Activated T-cell treated with anti-CD3 and anti-CD28 coated beads, Interleukin-2, amount 50 U/mL, for 1 hour (primary cell): ENCODE measurements at places on chromosomes 7 and 10.

DNA sequence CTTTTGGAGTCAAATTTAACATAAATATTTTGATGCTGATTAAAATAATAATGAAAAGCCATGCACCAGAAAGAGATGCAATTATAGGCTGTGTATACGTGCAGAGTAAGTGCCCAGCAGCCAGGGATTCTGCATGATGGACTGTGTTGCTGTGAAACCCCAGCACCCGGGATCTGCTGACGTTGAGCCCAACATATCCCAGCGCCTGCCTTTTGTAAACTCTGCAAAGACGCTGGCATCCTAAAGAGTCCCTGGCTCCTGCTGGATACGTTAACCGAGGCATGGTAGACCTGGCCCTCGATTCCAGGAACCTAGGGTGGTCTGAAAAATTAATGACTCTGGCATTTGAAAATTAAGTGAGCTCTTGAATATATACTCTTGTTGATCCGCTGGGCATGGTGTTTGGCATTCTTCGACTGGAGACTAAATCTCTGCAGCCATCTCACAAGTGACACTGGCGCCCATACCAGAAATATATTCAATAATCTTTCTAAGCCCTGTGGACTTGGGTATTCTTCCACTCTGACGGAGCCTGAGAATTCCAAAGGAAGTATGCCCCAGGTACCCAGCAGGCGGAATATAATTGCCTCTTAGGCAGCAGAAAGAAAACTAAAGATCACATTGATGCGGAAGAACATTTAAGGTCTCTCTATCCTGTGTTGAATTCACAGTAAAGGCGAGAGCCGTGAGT, 191.2 kb upstream of the SH2B2 start:
- no peak for DNase-seq

GRCh38 chr10:18099415-18099814, 40.8 kb upstream of the CACNB2 start:
- no peak for DNase-seq

- no peak for DNase-seq
Measured at GRCh38 chr7:18461785-18462467, 33.6 kb upstream of the HDAC9 start.

DNA sequence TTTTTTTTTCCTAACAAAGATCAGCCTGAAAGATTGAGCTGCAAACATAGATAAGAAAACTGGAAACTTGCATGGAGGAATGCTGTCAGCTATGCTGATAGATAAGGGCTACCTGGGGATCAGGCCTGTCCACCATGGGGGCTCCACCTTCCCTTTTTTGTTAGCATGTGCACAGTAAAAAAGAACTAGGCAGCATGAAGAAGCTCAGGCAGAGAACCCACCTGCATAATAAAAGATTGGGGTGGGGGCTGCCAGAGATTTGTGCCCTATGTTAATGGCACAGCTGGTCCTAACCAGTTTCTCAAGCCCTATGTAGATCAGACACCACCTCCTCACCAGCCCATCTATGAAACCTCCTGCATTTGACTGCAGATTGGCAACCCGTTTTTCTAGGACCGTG, 45.4 kb upstream of the CACNB2 start:
- DNase-seq, result no peak

DNA sequence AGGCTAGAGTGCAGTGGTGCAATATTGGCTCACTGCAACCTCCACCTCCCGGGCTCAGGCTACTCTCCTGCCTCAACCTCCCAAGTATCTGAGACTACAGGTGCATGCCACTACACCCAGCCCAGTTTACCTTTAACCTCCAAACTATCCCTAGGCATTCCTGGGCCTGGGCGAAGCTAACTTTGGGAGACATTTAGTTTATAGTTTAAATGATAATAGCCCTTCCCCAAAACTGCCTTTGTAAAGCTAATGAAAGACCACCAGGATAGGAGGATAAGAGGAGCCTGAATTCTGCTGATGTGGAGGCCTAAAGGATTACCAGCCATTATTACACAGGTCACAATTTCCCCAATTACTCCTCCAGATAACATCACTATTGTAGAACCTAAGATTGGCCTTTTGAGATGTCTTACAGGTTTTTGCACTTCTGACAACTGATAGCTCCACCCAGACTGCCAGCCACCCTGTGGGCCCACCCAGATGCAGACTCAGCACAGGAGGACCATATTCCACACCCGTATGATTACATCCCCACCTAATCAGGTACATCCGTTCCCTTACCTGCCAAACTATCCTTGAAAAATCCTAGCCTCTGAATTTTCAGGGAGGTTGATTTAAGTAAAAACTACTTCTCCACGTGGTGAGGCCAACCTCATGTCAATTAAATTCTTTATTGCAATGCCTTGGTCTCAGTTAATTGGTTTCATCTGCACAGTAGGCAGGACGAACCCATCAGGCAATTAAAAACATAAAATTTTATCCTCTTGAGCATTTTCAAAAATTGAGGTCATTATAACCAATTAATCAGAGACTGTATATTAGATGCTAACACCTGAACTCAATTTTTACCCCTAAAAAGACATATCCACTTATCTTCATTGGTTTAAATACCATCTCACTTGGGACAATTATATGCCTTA, 62.3 kb upstream of the TMEM254 start:
- no peak for DNase-seq

DNA sequence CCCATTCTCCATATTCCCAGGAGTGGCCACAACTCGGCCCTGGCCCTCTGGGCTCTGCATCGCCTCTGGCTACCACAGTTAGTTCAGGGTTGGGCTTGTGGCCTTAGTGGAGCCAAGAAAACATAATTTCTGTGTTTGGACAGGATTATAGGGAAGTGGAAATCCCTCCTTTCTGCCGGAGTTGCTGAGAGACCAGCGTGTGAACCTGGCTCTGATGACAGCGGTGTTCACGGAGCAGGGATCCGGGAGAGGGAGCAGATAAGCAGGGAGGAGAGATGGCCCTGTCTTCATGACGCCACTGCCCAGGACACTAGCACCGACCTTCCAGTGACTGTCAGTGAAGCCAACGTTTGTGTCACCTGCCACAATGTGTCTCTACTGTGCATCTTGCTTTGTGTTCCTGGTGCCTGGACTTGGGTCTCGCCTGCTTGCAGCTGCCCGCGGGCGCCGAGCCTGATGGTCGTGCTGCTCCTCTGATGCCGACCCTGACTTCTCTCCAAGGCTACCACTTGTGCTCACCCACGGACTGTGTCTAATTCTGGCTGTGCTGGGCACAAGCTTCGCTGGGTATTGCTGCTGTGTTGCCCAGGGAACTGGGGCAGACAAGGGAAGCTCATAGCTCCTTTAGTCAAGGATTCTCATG, 67.0 kb upstream of the VIPR2 start:
- DNase-seq, result no peak

DNA sequence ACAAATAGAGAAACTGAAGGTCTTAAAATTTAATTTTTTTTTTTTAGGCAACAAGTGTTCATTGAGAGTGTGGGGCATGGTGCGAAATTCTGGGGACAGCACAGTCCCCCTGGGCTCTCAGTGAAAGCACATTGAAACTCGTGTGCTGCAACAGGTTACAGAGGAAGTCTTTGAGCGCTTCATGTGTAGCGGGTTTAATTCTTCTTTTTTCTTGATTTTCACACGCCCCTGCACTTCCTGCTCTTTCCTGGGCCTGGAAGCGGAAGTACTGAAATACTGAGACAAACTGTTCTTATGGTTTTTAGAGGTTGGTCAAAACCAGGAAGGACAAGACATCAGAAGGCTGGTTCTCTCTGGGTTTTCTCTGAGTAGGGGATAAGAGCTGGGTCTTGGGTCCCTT, 203.5 kb downstream of the PTEN start:
- DNase-seq, result no peak

- no peak for DNase-seq
Measured at GRCh38 chr7:6432781-6433180, 15.0 kb downstream of the DAGLB start.

DNA sequence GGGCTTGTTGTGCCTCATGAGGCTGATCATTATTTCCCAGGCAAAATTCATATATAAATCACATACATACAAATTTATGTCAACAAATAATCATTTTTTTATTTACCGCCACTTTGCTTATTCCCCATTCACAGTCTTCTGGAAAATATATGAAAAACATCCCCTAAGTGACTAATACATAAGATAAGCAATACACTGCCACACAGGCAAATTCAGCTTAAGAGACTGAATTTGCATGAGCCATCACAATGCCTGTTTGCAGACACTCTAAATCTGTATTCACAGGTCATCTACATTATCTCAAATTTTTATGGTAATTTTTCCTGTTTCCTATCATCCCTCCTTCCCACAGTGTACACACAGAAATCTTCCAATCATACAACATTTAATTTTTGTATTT, 13.2 kb downstream of the OSBPL3 start:
- DNase-seq, result no peak

GRCh38 chr7:112571852-112572607, 91.2 kb downstream of the LSMEM1 start:
- DNase-seq, result no peak
